Stimulated activated CD4-positive, alpha-beta T cell treated with anti-CD3 and anti-CD28 coated beads, TNF-alpha, amount 100 ng/mL, for 4 hours (primary cell): ENCODE measurements at places on chromosomes 2 and 18.

- no peak for DNase-seq
These were observed 16.6 kb downstream of the SP110 start for GRCh38 chr2:230203110-230203676.

- DNase-seq, result no peak
These were observed 103.7 kb downstream of the HS6ST1 start for GRCh38 chr2:128214866-128215460.

DNA sequence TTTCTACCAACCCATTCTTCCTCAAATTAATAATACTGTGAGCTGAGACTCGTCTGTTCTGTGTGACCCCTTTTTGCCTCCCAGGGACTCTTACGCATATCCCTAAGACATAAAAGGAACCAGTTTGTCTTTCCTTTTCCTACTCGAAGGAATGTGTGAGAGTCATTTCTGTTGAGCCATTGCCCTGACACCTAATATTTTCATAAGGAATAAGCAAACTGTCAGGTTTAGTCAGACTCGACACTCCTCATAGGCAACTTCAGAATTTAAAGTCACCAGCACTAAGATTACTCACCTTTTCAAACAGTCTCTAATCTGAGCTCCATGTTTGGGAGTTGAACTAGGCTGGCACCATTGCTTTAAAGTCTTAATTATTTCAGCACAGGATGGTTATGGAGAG lies 305.5 kb downstream of the IKZF2 start:
- DNase-seq, result no peak

DNA sequence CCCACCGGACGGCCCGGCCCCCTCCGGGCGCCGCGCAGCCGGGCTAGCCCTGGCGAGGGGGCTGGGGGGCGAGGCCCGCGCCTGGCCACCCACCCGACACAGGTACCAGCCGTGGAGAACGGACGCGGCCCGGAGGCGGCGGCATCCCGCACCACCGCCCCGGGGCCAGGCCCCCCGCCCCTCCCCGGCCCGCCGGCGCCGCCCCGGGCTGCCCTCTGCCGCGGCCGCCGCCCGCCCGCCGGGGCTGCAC lies 405 bp downstream of the SOS1 start:
- no peak for DNase-seq

- no peak for DNase-seq
These were observed 7.2 kb upstream of the ABCB11 start for GRCh38 chr2:169038338-169038757.

DNA sequence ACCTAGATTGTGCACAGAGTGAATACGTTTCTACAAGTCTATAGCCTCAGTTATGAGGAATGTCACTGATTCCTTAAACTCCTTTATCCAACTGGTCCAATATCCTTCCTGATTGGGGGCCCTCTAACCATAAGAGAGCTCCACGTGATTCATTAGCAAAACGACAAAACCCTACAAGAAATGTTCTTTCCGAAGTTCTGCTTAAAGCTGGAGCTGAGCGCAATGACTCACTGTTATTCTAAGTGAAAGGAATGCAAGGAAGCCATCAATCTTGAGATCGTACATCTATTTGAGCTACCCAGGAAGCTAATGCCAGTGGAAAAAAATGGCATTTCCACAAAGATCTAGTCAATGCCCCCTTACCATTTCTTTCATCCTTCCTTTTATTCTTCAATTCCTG lies 354.9 kb upstream of the CDH20 start:
- no peak for DNase-seq

- no peak for DNase-seq
These were observed 825.8 kb upstream of the CDH2 start for GRCh38 chr18:29002747-29003146.

GRCh38 chr2:191894681-191895147 lies 47.8 kb upstream of the CAVIN2 start:
- DNase-seq, result no peak

- DNase-seq, result no peak
These were observed 727.6 kb upstream of the DDX18 start for GRCh38 chr2:117086943-117087250.

DNA sequence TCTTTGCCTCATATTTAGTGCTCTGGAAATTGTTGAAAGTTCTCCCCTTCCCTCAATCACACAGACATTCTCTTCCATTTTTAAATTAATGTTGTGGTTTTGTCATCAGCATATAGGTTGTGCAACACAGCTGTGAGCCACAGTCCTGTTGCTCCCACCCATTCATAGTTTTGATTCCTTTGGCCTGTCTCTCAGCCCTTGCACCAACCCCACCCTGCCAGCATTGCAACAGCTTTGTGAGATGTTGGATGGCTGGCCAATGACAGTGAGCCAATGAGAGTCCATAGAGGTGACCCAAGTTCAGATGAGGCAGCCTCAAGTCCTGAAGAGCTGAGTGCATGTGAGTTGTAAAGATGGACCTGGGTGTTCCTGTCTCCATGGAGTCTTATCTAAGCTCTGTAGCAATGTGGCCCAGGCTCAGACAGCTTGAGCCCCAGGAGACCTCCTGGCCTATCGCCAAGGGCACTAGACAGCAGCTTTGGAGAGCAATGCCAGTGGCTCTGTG lies 775.5 kb downstream of the RNF144A start:
- DNase-seq, result no peak

DNA sequence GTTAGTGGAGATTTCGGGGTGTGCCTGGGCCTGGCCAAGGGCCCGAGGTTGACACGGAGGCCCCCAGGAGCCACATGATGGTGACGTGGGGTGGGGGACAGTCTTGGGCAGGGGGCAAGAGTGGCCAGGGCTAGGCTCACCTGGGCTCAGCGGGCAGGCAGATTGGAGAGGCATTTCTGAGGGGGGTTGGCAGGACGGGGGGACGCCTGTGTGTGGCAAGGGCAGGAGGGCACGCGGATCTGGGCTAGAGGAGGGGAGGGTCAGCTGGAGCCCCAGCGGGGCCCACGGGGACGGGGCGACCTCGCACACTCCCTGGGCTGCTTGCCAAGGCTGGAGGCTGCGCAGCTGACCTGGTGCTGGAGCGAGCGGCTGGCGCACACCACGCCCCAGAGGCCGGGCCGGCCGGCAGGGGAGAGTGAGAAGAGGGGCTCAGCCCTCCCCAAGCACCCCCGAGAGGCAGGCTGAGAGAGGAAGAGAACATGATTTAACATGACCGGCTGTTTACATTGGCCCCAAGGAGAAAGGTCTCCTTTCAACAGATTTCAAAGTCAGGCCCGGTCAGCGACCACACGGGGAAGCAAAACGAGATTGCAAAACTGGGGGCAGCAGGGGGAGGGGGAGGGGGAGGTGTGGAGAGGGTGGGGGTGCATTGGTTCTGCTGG lies 38.0 kb upstream of the SNED1 start:
- no peak for DNase-seq

DNA sequence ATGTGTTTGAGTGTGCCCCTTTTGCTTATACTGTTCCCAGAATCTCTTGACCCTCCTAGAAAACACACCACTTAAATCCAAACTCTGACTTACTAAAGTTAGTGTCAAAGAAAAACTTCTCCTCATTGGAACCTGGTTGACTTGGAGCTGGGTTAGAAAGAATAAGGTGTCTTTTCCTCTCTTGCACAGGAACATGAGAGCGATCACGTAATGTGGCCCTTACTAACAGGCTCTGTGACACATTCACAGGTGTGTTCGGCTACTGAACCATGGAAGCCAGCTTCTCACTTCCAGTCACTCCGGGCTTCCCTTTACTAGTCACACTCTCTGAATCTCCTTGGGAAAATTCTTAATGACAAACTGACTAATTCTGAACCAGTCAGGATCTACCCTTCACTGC lies 5.4 kb upstream of the POU3F3 start:
- no peak for DNase-seq

DNA sequence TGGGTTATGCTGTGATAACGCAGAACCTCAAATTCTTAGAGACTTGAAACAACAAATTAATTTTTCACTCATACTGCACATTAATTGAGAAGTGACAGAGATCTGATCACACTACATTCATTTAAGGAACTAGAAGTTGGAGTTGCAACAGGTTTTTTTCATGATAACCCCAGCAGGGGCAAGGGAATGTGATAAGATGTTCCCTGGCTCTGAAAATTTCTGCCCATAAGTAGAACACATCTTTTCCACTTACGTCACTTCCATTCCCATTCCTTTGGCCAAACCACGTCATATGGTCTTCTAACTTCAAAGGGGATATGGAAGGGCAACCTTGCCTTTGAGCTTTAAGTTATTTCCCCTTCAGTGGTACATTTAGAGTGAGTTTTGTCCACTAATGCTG lies 29.7 kb upstream of the PSME4 start:
- DNase-seq, result no peak

GRCh38 chr2:167732326-167732725 lies 515.1 kb downstream of the STK39 start:
- DNase-seq, result no peak

GRCh38 chr2:230779126-230779525 lies 66.5 kb downstream of the CAB39 start:
- no peak for DNase-seq

- DNase-seq, result no peak
These were observed 6.5 kb downstream of the NAGK start for GRCh38 chr2:71074893-71075395.

DNA sequence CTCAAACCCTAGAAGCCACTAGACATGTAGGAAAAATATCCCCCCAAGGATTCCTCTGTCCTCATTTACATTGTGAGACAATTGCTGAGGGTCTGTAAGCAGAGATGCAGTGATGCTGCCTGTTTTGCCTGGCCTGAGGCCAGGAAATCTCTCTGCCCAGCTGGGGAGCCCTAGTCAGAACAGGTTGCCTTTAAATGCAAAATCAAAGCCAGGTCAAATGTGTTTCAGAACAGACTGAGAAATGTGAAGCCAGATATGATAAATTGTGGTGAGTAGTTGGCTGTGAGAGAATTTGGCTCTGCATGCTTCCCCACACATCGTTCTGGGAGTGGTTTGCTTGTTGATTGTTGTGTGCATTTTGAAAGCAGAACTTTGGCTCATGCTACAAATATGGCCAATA lies 38.4 kb upstream of the NXPH2 start:
- no peak for DNase-seq

DNA sequence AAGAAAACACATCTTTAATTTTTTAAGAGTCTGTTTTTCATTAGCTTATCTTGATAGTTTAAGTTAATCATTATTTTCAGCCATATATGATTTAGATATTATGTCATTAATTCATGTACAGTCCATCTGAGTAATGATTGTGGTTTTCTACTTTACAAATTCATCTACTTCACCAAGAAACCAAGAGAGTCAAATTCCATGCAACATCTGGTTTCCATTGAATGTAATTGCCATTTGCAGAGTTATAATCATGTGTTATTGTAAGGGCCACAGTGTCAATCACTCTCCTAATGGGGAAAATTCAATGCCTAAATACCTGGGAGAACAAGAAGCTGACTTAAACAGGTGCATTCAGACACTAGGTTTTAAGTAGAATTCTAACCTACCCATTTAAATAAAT lies 217.2 kb upstream of the OSR1 start:
- DNase-seq, result no peak

DNA sequence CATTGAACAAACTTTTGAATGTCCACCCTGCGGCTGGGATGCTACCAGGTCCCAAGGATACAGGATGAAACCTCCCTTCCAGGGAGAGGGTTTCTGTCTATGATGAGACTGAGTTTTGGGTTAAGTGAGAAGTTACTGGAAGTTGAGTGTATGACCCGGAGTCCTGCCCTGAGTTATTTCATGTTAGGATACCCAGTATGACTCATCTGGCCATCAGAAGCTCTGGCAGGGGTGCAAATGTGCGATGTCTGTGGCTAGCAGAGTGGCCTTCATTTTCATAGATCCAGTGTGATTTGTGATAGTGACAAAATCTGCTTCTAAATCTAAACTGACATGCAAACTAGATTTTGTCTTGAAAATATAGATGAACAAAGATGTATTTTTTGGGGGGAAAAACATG lies 55.3 kb downstream of the KCTD1 start:
- no peak for DNase-seq

- no peak for DNase-seq
These were observed 247.8 kb downstream of the TXNL1 start for GRCh38 chr18:56390626-56391025.

DNA sequence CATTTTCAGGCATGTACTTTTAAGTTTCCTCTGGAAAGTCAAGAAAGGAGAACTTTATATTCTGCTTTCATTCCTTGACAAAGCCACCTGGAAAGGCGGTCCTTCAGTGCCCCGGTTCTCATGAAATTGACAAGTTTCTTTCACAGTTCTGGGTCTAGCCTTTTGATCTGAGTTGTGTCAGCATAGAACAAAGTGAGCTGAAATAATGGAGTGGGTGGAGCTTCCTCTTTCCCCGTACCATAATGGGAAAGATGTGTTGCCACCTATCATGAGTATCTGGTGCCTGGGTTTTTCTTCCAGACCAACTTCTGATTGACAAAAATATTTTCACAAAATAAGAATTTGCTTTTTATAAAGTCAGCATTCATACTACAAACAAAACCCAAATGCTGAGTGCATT lies 49.3 kb downstream of the PTRHD1 start:
- DNase-seq, result no peak

- DNase-seq, result no peak
These were observed 996 bp downstream of the PTCD3 start for GRCh38 chr2:86107031-86107430.

- no peak for DNase-seq
These were observed 65.8 kb downstream of the DCDC2C start for GRCh38 chr2:3768960-3769765.

DNA sequence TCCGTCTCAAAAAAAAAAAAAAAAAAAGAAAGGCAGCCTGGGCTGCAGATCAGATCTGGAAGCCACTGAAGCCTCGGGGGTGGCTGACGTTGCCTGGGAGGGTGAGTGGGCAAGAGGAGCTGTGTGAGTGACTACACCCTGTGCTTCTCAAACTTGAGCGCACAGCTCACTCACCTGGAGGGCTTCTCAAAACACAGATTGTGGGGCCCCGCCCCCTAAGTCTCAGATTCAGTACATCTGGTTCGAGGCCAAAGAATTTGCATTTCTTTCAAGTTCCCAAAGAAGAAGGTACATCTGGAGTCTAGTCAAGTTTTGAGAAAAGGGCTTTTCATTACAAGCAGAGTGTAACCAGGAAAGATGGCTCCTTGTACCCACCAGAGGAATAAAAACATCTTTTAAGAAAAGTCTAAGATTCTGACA lies 97.7 kb upstream of the CAB39 start:
- DNase-seq, result no peak

GRCh38 chr2:180871649-180872048 lies 108.8 kb upstream of the UBE2E3 start:
- no peak for DNase-seq

GRCh38 chr2:86636842-86637241 lies 13.2 kb upstream of the RNF103 start:
- no peak for DNase-seq

DNA sequence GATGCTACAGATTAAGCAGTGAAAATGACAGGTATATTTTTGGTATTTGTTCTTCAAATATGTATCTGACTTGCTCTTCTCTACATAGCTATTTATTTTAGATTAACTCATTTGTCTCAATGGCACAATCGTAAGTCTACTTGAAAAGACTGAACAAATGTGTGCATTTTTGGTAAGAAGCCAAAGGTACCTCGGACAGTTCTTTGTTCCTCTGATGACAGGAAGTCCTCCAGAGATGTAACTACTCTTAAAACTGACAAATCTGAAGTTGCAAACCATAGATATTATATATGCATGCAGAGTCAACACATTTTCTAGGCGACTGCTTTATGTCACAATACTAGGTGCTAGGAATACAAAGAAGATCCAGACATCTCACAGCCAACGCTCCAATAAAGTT lies 36.7 kb downstream of the NDUFAF7 start:
- DNase-seq, result no peak
